ENCODE measurements at places on chromosomes 1 and 21.

GRCh38 chr21:45040157-45040711 lies 34.1 kb upstream of the ADARB1 start:
- DNase-seq: no peak

DNA sequence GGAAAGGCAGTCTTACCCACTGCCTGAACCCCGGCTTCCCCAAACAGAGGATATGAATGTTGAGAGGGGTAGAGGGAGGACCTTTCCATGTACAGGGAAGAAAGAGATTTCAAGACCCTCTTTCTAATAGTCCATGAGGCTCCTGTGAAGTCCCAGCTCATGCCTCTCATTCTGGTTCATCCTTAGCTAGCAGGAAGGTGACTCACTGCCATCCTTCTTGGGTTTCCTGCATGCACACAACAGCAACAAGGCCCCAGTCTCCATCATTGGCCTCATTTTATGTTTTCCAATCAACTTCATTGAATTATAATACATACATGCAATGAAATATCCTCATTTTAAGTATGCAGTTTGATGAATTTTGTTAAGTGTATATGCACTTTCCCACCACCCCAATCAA lies 46.2 kb downstream of the SYT2 start:
- no peak for DNase-seq

DNA sequence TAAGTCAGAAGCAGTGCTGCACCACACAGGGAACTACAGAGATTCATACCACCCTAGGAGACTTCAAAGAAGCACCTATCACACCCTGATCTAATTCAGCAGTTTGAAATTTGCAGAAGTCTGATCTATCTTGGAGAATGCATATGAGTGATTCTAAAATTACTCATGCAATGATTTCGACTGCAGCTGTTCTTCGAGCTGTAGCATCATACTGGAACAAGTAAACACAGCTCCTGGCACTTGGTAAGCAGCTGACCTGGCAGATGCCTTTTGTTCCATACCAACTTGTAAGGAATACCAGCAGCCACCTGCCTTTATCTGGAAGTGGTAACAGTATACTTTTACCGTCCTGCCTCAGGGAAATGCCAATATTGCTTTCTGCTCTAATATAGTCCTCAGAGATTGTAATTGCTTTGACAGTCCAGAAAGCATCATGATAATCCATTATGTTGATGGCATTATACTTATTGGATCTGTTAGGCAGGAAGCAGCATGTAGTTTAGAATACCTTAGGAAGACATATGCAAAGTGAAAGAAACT lies 25.7 kb downstream of the AADACL4 start:
- DNase-seq: no peak

DNA sequence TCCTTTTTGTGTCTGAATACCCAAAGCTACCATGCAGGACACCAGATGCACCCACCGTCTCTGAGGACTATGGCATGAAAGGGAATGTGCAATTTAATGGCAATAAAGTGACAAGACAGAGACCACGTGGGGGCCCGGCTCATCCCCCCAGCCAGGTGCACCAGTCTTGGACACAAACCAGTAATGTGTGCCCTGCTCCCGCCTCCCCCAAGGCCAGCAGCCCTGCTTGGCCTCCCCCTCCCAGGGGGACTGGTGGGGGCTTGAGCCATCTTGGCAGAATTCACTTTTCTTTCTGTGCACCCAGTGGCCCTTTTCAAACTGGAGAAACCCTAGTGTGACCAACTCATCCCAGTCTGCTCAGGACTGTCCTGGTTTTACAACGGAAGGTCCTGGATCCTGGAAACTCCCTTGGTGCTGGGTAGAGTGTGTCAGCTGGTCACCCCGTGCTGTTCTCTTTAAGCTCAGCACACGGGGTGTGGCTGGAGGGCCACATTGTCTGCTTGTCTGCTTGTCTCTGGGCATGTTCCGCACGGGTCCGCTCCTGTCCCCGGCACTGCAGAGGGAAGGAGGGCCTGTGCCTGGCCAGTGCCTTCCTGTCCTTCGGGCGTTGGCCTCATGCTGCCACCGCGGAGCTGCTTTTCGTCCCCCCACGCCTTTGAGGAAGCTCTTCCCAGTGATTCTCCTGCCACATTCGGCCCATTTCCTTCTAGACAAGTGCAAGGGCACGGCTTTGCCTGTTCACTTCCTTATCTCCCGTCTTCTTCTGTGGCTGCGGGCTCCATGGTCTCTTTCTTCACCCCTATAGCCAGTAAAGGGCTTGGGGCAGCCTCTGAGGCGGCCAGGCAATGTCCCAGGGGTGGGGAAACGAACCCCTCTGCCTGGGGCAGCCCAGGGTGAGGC lies 45.8 kb upstream of the TTC34 start:
- no peak for DNase-seq

- DNase-seq: no peak
Measured at GRCh38 chr1:108077991-108078390, 113.0 kb upstream of the VAV3 start.

- DNase-seq: peak; percentile 1
Measured at GRCh38 chr1:92784021-92784638, 778 bp downstream of the EVI5 start.

GRCh38 chr21:43602266-43603232 lies 56.7 kb downstream of the HSF2BP start:
- DNase-seq: no peak

- DNase-seq: no peak
Measured at GRCh38 chr1:94258873-94259331, 21.5 kb upstream of the ARHGAP29 start.
